Colonic mucosa (tissue), 4 donors: ENCODE measurements at places on chromosomes 4 and X.
A peak's percentile ranks its signal among the peaks of the same experiment; 100 is the strongest.

- no peak for DNase-seq
These were observed 12.1 kb upstream of the TAPT1 start for GRCh38 chr4:16238327-16238726.

DNA sequence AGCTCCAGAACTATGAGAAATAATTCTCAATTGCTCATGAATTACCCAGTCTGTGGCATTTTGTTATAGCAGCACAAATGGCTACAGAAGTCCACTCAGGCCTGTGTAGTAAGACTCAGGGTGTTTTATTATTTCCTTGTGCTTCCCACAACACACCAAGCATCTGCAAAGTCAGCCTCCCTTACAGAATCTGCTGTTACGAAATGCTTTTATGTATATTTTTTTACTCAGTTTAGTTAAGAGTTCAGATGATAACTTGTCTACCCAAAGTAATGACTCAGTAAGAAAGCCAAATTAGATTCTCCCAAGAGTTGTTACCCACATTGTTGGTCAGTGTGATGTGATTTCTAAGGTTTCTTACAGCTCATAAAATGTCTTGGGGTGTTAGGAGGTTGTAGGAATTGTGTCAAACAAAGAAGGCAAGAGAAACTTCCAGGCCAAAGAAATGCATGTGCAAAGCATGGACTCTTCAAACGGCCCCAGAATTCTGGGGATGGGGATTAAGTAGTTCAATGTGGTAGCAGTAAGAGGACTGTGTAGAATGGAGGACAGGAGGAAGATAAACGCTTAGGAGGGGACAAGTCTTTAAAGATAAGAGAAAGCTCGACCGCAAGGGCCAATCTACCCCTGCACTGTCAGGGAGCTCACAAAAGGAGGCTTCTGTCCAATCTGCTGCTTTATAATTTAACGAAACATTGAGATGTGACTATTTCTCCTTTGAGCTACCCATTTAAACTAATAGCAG lies 35.4 kb upstream of the TMEM184C start:
- DNase-seq, result no peak

DNA sequence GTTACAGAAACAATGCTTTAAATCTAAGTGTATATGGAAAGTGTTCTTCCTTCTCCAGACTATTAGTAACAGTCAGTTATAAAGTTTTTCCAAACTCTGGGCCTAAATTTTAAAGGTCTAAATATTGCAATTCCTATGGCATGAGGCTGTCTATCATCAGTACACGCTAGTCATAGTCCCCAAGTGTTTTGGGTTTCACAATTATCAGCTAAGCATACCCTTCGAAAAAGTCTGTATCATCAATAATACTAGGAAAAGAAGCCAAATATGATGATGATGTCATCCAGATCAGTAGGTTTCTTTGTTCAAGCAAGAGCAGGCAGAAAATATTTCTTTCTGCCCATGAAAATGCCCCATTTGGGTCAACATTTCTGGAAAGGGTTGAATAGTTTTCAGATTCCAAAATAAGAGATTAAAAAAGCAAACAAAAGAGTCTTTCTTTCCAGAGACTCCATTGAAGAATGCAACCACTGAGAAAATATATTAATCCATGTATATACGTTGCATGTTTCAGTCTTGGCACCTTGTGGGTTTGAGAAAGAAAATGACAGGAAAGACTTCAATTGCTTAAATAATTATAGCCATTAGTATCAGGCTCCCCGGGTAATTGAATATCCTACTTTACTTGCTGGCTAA lies 173.8 kb downstream of the CAMK2D start:
- no peak for DNase-seq

GRCh38 chr4:145796346-145796745 lies 116.4 kb downstream of the C4orf51 start:
- DNase-seq, result no peak

DNA sequence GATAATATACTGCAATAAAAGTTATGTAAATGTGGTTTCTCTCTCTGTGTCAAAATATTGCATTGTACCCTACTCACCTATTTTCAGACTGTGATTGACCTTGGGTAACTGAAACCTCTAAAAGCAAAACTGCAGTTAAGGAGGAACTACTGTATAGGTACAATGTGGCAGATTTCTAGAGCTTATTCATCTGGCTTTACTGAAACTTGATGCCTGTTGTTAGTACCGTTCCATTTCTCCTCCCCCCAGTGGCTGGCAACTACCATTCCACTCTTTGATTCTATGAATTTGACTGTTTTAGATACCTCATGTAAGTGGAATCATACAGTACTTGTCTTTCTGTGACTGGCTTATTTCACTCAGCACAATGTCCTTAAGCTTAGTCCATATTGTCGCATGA lies 61.9 kb downstream of the HOPX start:
- DNase-seq, result no peak

DNA sequence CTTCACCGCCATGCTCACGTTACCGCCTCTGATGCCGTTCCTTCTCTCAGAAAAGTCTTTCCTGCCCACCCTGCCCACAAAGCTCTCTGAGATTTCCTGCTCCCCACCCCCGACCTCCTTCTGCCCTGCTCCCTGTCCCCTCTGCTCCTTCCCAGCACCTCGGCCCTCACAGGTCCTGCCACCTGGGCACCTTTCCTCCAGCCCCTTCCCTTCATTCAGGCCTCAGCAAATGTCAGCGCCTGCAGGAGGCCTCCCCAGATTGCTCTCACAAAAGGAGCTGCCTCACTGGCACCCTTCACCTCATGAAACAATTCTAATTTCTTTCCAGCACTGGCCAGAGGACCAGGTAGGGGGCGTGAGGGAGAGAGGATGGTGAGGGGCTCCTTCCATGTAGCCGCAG lies 33.6 kb upstream of the MXD4 start:
- no peak for DNase-seq

DNA sequence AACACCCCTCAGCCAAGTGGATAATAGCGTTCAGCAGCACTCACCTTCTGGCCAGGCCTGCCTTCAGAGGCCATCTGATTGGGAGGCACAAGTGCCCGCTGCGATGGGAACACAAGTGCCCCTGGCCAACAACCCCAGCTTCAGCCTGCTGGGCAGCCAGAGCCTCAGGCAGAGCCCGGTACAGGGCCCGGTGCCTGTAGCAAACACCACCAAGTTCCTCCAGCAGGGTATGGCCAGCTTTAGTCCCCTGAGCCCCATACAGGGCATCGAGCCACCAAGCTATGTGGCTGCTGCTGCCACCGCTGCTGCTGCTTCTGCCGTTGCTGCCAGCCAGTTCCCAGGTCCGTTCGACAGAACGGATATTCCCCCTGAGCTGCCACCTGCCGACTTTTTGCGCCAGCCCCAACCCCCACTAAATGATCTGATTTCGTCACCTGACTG lies 55.9 kb upstream of the MTM1 start:
- DNase-seq, result no peak

DNA sequence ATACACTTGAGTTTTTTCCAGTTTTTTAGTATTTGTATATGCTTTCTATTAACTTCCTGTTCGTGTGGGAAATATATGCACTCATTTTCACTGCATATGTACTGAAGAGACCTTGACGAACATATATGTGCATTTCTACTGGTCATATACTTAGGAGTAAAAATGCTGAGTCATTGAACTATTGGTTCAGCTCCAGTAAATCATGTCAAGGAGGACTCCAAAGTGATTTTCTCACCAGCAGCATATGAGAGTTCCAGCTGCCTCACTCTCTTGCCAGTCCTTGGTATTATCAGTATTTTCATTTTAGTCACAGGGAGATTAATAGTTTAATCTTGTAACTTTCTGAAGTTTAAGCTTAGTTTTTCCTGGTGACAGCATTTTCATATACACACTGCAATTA lies 2750.2 kb downstream of the ARAP2 start:
- DNase-seq, result no peak

DNA sequence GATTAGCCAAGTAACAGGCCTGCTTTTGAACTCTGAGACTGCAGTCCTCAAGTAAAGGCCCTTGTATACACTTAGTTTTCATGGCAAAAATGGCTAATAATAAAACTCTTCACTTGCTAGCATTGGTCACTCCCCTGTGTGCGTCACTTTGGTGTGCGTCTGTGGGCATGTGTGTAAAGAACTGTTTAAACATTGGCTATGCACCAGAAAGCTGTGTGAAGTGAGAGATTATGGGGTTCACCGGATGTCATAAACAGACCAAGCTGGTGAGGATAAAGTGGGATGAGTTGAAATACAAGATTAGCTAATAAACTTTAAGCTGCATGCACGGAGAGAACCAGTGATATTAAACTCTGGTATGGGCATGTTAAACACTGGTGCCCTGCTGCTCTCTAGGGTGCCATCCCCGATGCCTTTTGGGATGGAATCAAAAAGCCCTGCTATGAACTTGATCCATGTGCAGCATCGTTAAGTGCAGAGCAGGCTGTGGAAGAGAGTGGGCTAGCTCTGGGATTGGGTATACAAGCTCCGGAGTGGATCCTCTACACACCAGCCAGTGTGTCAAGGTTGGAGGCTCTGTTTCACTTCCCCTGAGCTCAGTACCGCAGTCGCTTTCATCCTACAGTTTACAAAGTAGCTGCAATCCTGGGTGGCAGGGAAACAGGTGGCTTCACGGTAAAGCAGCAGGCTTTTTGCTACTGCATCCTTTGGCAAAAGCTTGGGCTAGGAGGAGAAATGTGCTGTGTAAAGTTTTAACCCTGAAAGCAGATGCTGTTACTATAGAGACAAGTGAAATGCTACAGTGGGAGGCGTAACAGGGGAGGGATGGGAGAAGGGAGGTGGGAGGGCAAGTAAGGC lies 108.3 kb upstream of the SLC4A4 start:
- peak; percentile 46 for DNase-seq

DNA sequence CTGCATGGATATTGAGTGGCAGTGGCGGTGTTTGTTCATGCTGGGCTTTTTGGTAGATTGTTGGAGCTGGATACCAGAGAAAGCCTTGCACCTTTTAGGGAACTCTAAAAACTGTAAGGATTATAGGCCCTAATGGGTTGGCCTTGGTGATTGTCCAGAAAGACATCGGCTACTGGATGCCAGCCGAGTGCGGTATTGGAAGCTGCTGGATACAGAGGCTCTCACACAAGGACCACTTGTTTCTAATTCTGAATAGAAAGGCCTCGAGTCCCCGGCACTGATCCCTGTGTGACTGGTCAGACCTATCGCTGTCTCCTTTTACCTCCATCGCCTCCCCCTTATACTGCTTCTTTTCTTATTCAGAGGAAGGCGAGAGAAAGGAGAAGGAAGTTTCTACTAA lies 27.3 kb upstream of the SCOC start:
- no peak for DNase-seq

DNA sequence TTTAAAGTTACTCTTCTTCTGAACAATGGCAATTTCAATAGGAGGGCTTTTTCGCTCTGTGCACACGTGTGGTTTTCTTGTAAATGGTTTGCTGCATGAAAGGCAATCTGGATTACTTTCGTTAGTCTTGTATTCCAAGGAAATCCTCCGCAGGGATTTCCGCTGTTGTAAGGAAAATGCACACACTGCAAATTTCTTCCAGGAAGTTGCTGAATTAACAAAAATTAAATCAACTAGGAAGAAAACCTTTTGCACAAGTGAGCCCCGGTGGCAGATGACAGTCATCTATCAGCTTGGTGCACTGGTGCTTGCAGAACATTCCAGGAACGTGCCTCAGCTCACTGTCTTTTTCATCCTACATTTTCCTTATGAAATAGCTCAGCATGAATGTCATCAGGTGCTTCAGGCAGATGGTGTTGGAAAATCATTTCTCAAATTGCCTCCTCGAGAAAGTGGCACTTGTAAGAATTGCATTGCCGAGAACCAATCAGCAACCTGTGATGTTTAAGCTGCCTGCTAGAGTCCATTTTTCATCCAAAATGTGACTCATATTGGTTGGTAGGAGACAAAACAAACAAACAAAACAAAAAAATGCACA lies 272.4 kb upstream of the VCX start:
- DNase-seq, result no peak

GRCh38 chr4:47368211-47368610 lies 95.3 kb downstream of the COMMD8 start:
- no peak for DNase-seq

GRCh38 chrX:15177316-15177715 lies 92.6 kb downstream of the ASB9 start:
- DNase-seq, result no peak

DNA sequence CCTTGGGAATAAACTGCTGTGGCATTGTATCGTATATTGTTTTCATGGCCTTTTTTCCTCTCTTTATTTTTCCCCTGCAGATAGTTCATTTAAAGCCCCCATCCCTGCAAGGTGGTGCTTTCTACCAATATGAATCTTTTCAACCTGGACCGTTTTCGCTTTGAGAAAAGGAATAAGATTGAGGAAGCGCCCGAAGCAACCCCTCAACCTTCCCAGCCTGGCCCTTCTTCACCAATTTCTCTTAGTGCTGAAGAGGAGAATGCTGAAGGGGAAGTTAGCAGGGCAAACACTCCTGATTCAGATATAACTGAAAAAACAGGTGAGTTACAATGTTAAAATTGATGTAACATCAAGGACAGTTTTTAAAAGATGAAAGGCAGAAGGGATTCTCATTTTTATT lies 601 bp downstream of the SMARCAD1 start:
- DNase-seq, result no peak

DNA sequence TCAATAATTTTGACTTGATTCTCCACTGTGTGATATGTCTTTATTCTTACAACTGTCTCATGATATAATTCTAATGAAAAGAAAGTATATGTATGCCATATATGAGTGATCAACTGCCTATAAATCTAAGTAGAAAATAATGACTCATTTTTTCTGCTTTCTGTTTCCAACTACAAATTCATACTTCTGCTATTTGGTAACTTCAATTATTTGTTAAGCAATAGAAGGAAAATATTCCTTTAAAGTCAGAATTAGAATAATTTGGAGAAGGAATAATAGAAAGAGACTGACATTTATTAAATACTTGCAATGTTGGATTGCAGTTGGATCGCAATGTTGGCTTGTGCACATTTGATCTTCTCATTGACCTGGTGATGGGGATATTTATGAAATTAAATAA lies 204.2 kb upstream of the PACRGL start:
- DNase-seq, result no peak

DNA sequence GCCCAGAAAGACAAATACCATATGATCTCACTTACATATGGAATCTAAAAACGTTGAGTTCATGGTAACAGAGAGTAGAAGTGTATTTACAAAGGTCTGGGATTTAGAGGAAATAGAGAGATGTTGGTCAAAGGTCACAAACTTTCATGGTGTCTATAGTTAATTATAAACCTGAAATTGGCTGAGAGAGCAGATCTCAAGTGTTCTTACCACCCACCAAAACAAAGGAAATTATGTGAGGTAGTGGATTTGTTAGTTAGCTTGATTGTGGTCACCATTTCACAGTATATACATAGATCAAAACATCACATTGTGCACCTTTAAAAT lies 186.8 kb downstream of the NWD2 start:
- no peak for DNase-seq

DNA sequence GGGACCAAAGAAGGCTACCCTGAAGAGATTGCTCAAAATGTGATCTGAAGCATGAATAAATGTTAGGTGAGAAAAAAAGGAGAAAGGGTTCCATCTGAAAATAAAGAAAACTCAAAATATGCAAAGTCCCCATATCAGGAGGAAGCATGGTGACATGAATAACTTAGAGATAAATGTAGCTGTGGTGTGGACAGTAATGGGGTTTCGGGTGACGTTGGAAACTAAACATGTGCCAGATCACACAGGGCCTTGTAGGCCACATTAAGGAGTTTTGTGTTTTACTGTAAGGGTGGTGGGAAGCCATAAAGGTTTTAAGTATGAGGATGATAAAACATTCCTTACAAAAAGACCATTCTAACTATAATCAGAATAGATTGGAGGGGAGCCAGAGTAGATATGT lies 40.3 kb upstream of the ACSL4 start:
- no peak for DNase-seq

GRCh38 chrX:1185561-1185960 lies 26.9 kb downstream of the CRLF2 start:
- no peak for DNase-seq
